Activated CD8-positive, alpha-beta memory T cell treated with anti-CD3 and anti-CD28 coated beads for 1 hour (primary cell): ENCODE measurements at places on chromosomes 3 and 15.

DNA sequence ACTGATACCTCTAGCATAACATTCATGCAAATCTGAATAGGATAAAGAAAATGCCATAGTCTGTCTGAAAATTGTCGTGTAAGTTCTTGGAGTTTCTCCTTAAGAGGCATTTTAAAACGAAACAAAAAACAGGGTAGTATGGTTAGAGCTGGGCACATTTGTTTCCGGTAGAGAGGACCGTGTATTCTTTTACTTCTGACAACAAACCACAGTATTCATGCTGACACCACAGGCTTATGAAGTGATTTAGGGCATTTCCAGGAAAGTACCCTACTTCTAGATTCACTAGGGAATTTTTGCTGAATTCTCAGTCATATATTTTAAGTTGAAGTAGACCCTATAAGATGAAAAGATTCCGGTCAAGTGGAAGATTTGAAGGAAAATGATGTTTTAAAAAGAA lies 541.3 kb downstream of the UNC13C start:
- DNase-seq: no peak

DNA sequence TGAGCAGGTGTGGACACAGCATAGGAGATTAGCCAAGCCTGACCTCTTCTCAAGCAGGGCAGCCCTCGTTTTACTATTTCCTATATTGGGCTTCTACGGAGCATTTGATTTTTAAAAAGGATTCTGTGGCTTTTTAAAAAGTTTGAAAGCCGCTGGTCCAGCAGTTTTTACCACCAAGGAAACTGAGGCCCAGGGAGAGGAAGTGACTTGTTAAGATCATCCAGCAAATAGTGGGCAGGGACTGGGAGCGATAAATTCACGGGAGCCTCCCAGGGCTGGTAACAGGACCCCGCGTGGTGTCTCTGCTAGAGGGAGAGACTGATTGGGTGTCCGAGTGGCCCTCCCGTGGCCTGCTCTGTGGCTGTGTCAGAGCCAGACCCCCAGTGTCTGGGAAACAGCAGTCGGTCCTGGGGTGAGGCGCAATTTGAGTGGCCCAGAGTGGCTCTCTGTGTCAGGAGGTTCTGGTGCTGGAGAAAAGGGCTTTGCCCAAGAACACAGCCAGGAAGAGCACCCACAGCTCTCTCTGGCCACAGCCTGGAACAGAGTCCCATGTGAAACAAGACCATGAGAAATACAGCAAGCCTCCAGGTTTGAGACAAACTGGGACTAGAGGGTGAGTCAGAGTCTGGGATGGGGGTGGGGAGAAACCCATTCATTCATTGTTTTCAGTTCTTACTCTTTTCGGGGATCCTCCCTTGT lies 4.2 kb downstream of the FURIN start:
- no peak for DNase-seq

DNA sequence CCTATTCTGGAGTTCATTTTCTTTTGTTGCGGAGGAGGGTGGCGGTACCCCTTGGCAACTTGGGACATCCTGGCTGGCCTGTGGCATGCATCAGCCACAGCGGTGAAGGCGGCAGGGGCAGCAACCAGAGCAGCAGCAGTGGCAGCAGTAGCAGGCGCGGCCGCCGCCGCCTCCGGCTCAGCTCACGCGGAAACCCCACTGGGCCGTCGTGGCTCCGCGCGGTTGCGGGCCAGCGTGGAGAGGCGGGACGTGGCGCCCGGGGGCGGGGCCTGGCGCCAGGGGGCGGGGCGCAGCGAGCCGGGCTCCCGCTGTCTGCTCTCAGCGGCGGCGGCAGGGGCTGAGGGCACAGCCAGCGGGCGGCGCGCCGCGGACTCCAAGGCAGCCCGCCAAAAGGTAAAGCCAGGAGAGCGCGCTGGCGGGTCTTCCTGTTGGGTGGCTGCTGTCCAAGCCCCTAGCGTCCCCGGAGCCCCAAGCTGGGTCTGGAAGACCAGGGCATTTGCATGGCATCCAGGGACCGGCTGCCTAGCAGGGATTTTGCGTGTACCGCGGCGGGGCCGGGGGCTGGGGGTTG lies 334.4 kb upstream of the THRB start:
- DNase-seq: no peak

DNA sequence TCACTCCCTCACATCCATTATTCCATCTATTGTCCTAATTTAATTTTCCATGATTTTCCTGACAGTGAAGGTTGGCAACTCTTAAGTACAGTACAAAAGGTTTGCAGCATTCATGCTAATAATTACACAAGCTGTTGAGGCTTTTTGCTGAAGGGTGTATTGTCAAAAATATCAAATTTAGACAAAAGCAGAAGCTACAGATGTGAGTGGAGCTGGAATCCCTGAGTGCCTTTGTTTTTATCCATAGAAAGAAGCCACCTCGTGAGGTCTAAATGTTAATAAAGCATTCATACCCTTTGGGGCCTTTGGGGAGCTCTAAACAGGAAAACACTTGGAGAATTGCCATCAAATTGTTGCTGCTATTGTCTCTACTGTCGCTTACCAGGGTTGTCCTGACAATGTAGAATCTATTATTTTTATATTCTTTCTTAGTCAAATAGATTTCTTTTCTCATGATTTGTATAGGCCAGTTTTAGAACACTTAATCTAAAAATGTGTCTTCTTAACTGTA lies 185.8 kb upstream of the ROBO1 start:
- DNase-seq: no peak

GRCh38 chr15:74395319-74396145 lies 28.1 kb upstream of the CYP11A1 start:
- DNase-seq: no peak

DNA sequence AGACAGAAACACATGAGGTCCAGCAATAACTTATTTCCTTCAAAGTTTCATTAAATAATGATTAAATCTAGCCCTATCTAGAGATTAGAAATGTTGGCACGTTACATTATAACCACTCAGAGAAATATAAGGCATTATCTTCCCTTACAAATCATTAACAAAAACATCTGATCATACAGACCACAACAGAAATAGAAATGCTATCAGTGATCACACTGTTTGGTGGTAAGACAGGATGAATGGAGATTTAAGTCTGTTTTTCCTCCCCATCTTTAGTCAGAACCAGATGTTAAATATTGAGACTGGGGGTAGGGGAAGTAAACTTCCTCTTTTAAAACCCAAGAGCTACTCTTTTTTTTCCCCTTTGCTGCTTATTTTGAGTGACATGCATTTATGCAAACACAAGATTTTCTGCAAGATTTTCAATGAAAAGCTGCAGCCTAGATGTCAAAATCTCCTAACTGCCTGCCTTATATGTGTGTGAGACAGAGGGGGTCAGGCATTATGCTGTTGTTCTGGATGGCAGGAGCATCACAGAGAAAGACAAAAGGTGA lies 70.4 kb downstream of the CBLB start:
- no peak for DNase-seq
